Astrocyte (in vitro differentiated cells and primary cell): ENCODE measurements at places on chromosomes 5 and 9.
A peak's percentile ranks its signal among the peaks of the same experiment; 100 is the strongest.

GRCh38 chr9:128729302-128729701 lies 5.4 kb upstream of the ZDHHC12 start:
- H3K36me3 ChIP-seq = no peaks in the 10 kb centered on the region
- no peaks in the 10 kb centered on the region for H3K27me3 ChIP-seq
- DNase-seq = no peak
- H3K27ac ChIP-seq = no peak overlapping the region
- H3K4me3 ChIP-seq = no peak overlapping the region
- peaks cover 3% of the 10 kb centered on the region for H3K4me1 ChIP-seq

DNA sequence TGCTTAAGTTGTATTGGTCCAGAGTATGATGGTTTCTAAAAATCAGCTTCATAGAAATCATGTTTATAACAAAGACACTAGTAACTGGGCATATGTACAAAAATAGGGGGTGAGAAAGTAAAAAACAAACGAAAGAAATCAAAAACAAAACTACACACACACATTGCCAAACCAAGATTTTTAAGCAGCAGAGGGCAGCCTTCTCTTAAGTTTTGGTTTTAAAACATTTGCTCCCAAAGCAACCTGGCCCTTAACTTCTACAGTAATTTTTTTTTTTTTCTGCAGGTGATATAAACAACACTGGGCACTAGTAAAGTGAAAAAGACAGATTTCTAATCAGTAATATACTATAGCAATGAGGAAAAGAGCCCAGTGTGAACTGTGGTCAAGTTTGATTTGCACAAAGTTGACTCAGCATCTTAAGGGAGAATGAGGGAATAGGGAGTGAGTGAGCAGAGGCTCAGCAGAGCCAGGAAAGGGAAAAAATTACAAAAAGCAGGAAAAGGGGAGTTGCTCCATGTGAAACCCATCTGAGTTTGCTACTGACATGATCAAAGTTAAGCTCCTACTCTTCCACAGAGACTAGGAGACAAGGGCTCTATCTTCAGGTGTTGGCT lies 13.4 kb upstream of the GAPT start:
- no peak for DNase-seq
- no peak overlapping the region for H3K27ac ChIP-seq
- H3K36me3 ChIP-seq = no peaks in the 10 kb centered on the region
- H3K4me1 ChIP-seq = no peaks in the 10 kb centered on the region
- no peaks in the 10 kb centered on the region for H3K27me3 ChIP-seq

DNA sequence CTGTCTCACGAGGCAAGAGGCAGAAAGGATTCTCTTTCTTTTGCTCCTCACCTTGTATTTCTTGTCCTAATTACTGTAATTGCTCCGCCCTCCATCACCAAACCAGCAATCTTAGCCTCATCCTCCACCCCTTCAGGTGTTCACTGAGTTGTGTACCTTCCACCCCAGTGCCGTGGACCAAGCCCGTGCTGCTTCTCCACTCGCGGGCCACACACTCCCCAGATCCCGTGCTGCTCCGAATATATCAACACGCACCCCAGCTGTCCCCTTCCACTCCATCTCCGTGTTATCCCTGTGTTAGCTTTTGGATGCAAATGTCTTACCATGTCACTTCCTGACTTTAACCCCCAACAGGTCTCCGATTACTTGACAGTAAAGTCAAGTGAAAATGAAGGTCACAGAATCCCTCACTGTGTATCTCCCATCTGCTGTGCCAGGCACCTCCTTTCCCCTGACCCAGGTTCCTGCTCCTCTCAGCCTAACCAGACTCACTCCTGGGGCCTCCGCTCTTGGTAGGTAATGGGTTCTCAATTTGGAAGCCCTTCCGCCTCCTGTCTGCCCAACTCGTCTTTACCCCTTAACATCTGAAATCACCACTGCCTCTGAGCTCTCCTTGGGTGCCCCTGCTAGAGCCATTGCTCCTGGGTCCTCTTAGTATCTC lies 320.2 kb downstream of the MED10 start:
- no peaks in the 10 kb centered on the region for H3K4me1 ChIP-seq
- no peak overlapping the region for H3K27ac ChIP-seq
- H3K27me3 ChIP-seq = no peaks in the 10 kb centered on the region
- H3K4me3 ChIP-seq = no peak overlapping the region
- H3K36me3 ChIP-seq = no peaks in the 10 kb centered on the region

- H3K27me3 ChIP-seq = no peaks in the 10 kb centered on the region
- H3K4me3 ChIP-seq = no peak overlapping the region
- peak overlapping the region; percentile 64 for H3K27ac ChIP-seq
Measured at GRCh38 chr9:37617832-37618231, 25.4 kb upstream of the TOMM5 start.

- H3K4me3 ChIP-seq = no peak overlapping the region
- H3K36me3 ChIP-seq = peaks cover 9% of the 10 kb centered on the region
- peak; percentile 54 for DNase-seq
- H3K27me3 ChIP-seq = no peaks in the 10 kb centered on the region
Measured at GRCh38 chr9:123063177-123063598, 29.7 kb downstream of the GPR21 start.

DNA sequence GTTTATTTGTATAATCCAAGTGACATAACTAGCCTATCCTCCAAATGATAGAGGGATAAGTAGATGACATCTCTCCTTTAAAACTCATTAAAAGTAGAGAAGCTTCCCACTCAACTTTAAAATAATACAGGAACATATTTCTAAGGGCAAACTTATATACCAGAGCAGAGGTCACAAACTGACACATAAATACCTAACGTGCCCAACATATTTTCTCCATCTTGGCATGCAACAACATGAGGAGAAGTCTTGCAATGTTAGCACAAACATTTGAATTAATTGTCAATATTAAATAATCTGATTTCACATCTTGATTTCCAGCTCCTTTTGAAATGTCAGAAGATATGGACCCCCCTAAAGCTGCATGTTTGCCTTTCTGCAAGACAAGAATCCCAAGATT lies 335.0 kb downstream of the DEPDC1B start:
- no peaks in the 10 kb centered on the region for H3K4me1 ChIP-seq
- H3K27me3 ChIP-seq = no peaks in the 10 kb centered on the region

GRCh38 chr5:122701640-122702523 lies 73.0 kb upstream of the SNX2 start:
- no peak overlapping the region for H3K27ac ChIP-seq
- no peak overlapping the region for H3K4me3 ChIP-seq
- H3K4me1 ChIP-seq = no peaks in the 10 kb centered on the region
- DNase-seq = no peak
- no peaks in the 10 kb centered on the region for H3K27me3 ChIP-seq
- no peaks in the 10 kb centered on the region for H3K36me3 ChIP-seq

GRCh38 chr9:97788763-97789663 lies 64.0 kb upstream of the FOXE1 start:
- no peak overlapping the region for H3K4me3 ChIP-seq
- no peak for DNase-seq
- no peaks in the 10 kb centered on the region for H3K4me1 ChIP-seq
- H3K27me3 ChIP-seq = peaks cover 13% of the 10 kb centered on the region
- H3K27ac ChIP-seq = no peak overlapping the region
- H3K36me3 ChIP-seq = no peaks in the 10 kb centered on the region

GRCh38 chr9:92064711-92065110 lies 50.5 kb downstream of the SPTLC1 start:
- no peak overlapping the region for H3K27ac ChIP-seq
- H3K36me3 ChIP-seq = peaks cover 21% of the 10 kb centered on the region
- peak; percentile 83 for DNase-seq
- no peaks in the 10 kb centered on the region for H3K27me3 ChIP-seq
- H3K4me3 ChIP-seq = no peak overlapping the region

- H3K36me3 ChIP-seq = no peaks in the 10 kb centered on the region
- no peak for DNase-seq
- H3K27ac ChIP-seq = no peak overlapping the region
- no peaks in the 10 kb centered on the region for H3K4me1 ChIP-seq
Measured at GRCh38 chr9:92173318-92173717, 58.1 kb upstream of the SPTLC1 start.
